ENCODE measurements at places on chromosomes 5 and 9.

GRCh38 chr9:73152543-73152844, 829 bp downstream of the ANXA1 start:
- no peak for DNase-seq

DNA sequence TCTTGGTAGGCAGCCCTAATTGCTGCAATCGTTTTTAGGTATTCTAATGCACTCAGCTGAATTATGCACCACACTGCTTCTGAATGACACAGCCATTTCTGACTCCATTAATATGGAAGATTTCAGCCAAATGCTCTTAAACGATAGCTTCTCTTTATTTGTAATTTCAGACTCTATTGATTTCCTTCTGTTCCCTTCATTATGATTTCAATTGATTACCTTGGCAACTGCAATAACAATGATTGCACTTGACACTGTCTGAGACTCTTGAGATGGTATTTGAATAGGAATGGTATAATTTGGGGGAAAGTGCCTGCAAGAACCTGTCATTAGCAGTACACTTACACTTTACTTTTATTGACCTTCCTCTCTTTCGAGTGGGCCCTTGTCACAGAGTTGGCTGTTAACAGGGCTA, 296.1 kb upstream of the DMAC1 start:
- DNase-seq = no peak

DNA sequence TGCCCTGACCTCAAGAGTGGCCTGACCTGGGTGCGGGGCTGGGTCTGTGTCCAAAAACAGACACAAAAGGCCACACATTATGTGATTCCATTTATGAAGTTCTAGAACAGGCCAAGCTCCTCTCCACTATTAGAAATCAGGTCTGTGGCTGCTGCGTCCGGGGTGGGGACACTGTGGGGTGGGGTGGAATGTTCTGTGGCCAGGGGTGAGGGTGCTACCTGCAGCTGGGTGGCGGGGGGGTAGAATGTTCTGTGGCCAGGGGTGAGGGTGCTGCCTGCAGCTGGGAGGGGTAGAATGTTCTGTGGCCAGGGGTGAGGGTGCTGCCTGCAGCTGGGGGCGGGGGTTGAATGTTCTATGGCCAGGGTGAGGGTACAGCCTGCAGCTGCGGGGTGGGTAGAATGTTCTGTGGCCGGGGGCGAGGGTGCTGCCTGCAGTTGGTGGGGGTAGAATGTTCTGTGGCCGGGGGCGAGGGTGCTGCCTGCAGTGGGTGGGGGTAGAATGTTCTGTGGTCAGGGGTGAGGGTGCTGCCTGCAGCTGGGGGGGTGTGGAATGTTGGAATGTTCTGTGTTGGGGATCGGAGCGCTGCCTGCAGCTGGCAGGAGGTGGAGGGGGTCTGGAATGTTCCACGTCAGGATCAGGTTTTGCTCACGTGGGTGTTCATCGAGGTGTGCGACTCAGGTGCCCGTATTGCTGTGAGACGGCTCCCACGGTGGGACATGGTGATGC, 8.3 kb downstream of the LCN12 start:
- DNase-seq = no peak

DNA sequence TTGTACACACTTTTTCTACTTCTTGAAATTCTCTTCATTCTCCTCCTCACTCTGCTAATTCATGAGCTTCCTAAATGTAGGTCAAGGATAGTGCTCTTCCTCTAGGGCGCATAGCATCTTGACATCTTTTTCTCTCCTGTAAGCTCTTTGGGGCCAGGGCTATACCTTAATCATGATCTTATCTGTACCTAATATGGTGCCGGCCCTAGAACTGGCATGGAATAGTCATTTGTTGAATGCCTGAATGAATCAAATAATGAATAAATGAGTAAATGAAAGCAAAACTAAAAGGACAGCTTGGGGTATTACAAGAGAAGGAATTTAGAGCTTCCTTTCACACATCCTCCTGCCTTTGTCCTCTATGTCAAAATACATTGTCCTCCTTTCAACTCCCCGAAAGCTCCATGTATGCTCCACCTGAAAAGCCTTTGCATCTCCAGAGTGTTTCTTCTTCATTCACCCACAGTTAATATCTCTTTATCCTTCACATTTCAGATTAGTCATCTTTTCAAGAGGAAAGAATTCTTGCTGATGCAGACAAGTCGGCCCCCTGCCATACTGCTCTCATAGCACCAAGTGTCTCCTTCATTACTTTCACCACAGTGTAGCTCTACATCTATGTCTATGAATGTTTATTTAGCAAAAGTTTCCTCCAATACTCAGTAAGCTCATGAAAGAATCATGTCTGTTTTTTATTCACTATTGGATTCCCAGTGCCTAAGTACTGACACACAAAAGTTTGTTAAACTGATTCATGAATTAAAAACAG, 16.4 kb upstream of the PPP2R2B start:
- no peak for DNase-seq

DNA sequence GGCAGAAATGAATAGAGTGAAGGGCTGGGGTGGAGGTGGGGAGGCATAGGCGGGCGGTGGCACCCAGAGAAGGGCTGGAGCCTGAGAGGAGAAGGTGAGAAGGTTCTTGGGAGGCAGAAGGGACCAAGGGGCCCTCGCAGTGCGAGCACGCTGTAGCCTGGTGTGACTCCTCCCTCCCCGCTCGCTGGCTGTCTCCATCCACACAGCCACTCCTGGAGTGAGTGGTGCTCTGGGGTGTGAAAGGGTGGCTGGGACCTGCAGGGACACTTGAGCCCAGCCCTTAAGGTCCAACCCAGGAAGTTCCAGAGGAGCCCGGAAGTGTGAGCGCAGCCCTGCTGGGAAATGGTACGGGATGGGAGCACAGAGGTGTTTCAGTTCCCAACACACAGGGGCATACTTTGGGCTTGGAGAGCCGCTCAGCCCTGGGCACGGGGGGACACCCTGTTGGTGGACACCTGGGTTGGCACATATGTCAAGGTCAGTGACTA, 9.3 kb upstream of the SCGB3A1 start:
- no peak for DNase-seq

DNA sequence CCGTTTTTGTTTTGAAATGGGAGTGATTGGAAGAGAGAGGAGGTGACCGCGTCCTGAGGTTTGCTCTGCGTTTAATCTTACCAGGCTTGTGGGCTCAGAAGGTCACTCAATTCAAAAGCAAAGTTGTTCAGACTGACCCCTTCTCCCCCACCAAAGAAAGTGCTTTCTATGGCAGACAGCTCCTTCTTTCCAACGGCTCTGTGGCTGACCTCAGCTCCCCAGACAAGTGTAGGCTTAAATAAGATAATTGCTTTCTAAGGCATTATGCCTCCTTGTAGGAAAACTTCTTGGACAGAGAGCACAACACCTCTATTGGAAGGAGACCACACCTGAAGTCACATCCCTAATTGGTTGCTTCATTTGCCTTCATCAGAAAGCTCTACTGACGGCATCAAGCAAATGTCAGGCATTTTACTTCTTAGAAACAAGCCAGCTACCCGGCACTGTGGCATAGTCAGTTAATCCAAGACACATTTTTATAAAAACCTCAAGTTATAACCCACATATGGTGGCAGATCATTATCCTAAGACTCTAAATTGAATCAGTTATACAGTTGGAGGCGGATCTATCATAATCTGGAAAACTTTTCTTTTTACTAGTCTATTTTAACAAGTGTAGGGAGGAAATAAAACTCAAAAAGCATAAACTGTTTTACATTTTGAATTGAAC, 94.9 kb downstream of the TMEM174 start:
- no peak for DNase-seq

GRCh38 chr9:134641173-134641989, at the start of gene COL5A1:
Gene COL5A1 (plus strand): TSS chr9:134641803. CDS start chr9:134642188, 385 bp downstream.
- peak; percentile 50 for DNase-seq

DNA sequence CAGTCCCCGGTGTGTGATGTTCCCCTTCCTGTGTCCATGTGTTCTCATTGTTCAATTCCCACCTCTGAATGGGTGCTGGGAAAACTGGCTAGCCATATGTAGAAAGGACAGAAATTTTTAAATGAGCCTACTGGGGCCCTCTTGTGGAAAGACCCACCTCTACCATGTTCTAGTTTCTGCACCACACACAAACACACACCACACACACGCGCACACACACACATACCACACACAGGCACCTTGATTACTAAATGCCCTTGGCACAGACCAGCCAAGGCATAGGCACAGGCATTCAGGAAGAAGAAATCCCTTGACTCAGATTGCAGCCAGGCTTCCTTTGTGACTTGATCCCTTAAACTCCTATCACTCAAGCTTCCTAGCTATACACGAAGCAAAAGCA, 60.5 kb downstream of the SIL1 start:
- no peak for DNase-seq

DNA sequence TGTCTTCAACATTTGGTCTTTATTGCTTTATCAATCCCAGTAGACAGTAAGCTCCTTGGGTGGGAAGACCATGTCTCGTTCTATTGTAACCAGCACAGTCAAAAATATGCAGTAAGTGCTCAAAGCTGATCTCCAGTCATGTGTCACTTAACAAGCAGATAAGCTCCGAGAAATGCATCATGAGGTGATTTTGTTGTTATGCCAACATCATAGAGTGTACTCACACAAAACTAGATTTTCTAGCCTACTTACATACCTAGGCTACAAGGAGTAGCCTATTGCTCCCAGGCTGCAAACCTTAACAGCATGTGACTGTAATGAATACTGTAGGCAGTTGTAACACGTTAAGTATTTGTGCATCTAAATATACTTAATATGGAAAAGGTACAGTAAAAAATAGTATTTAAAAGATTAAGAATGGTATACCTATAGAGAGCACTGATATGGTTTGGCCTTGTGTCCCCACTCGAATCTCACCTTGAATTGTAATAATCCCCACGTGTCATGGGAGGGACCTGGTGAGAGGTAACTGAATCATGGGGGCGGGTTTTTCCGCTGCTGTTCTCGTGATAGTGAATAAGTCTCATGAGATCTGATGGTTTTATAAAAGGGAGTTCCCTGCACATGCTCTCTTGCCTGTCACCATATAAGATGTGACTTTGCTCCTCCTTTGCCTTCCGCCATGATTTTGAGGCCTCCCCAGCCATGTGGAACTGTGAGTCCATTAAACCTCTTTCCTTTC, 39.8 kb upstream of the PCSK5 start:
- no peak for DNase-seq

- DNase-seq = no peak
Measured at GRCh38 chr9:37999588-38000189, 69.3 kb downstream of the SHB start.

DNA sequence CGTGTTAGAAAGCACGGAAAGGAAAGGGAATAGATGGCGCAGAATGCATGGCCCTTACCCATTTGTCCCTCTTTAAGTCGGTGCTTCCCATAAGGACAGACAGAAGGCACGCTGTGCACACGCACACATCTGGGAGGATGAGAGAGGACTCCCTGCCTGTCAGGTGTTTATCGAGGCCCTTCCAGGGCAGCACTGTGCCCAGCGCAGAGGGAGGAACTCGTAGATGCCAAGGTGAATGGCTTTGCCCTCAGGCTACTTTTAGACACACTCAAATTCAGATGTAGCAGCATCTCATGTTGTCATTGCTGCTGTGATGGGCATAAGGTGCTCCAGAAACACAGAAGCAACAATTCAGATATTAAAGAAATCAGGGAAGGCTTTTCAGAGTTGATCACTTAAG, 70.2 kb upstream of the CTSL start:
- DNase-seq = no peak

DNA sequence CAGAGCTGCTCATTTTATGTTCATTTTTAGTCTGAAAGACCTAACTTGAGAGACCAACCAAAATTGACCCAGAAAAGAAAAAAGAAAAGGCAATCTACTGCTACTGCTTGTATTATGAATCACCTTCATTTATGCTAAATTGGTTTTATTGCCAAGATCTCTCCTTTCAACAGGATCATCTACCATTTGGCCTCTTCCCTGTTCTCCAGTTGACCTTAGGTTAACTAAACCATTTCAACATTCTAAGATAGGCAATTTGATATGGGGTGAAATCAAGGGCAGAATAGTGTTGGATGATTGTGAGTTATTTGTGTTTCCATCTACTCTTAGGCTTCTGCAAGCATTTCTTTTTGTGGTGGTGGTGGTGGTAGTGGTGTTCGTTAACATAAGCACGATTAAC, 48.3 kb upstream of the POU4F3 start:
- no peak for DNase-seq

Data from naive B cell (primary cell).